ENCODE measurements at places on chromosomes 1 and 21. TPM values are rescaled to one million over a fixed set of nuclear protein-coding genes. Genes with fewer than 3 reads are reported as not detected.
A peak's percentile ranks its signal among the peaks of the same experiment; 100 is the strongest.

Gene DISP3
- total RNA-seq: 0.34 TPM

Gene CCDC17
- 2.4 TPM for total RNA-seq

Gene RNU1-4
- total RNA-seq: 1,626 TPM

Gene CALML6
- total RNA-seq: 0.29 TPM

Gene OPRD1
- total RNA-seq: not detected

Gene OR2T2
- total RNA-seq: not detected

Gene S100B
- 3.0 TPM for total RNA-seq

Gene PARP1
- total RNA-seq: 75.8 TPM

Gene GSTM2
- 104 TPM for total RNA-seq

Gene RNU1-2
- 1,626 TPM for total RNA-seq

Gene NCF2
- total RNA-seq: 3.8 TPM

Gene NEXN
- total RNA-seq: 22.9 TPM

Gene CFAP74
- 0.83 TPM for total RNA-seq

Gene B3GALT5
- total RNA-seq: 21.9 TPM

Gene CD48
- total RNA-seq: 6.0 TPM

GRCh38 chr1:168000656-168001055 is 63.8 kb upstream of the MPC2 start:
- DNase-seq: no peak

- DNase-seq: no peak
These were observed 32.0 kb upstream of the GBP5 start for GRCh38 chr1:89304572-89305230.

GRCh38 chr1:29892247-29892646 is 655.9 kb downstream of the PTPRU start:
- DNase-seq: no peak

GRCh38 chr1:220809187-220809550 is 22.5 kb downstream of the MTARC1 start:
- DNase-seq: no peak

GRCh38 chr1:63877816-63878215 is 104.0 kb downstream of the ROR1 start:
- no peak for DNase-seq

DNA sequence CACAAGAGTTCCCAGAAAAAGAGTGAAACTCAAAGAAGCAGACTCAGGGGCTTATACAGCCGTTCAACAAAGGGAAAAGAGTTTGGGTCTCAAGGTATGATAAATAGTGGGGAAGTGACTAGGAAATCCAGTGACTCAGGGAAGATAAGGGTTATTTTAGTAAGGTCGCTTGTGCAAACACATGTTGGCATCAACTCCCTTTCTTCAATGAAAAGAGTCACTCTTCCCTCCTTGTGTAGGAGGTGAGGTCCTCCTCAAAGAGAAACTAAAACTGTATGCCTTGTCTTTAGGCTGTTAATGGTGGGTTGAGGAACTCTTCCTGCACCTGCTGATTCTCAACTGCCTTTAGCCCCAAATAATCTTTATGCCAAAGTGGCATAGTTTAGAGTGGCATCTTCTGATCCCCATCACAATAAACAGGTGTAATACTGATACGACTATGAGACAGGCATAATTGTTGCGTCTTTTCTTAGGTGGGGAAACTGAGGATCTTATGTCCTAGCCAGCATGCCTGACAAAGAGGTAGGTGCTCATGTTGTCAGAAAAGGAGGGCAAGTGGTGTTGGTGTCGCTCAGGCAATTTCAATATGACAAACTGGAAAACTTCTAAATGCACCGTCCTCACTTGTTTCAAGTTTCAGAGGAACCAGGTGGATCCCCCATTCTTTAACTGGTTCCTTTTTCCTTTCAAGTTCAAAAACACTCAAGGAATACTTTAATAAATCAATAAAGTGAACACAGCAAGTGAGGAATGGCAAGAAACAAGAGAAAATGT is 294.1 kb upstream of the RUNX1 start:
- no peak for DNase-seq

DNA sequence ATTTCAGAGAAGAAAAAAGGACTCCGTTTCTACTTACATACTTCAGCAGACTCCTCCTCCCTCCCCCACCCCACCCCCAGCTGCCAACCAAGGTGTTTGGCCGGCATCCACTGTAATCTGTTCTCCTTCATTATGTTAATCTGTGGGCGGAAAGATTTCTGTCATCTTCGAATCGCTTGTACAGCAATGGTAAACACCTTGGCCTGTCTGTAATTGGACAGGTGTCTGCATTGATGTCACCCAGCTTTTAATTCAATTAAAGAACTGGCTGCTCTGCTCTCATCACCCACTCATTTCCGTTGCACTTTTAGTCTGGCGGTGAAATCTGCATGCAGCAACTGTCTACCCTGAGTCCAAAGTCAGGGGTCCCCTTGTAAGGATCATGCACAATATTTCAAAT is 368.6 kb downstream of the USH2A start:
- DNase-seq: no peak

DNA sequence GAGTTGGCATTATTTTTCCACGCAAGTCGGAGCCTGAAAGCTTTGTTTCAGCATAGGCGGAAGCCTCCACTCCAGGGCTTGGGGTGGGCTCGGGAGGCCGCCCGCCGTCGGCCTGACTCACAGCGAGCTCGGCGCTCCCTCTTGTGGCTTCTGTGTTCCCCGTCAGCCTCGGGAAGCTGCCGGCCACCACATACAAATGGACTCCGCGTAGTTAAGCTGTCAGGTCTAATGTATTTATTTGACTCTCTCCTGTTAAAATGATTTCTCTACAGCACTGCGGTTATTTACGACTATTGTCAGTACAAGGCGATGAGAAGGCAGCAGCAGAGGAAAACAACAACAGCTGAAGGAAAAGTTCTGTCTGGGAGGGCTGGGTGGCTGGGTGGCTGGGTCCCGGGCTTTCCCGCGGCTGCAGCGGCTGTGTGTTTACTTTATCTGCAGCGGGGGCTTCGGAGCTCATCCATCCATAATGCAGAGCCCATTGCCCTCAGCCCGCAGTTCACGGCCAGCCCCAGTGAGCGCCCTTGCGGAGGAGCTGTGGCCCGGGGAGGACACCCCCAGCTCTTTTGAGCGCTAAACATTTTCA is 375.7 kb upstream of the CAMK1G start:
- peak; percentile 66 for DNase-seq

GRCh38 chr1:184116287-184116686 is 64.8 kb downstream of the TSEN15 start:
- no peak for DNase-seq

DNA sequence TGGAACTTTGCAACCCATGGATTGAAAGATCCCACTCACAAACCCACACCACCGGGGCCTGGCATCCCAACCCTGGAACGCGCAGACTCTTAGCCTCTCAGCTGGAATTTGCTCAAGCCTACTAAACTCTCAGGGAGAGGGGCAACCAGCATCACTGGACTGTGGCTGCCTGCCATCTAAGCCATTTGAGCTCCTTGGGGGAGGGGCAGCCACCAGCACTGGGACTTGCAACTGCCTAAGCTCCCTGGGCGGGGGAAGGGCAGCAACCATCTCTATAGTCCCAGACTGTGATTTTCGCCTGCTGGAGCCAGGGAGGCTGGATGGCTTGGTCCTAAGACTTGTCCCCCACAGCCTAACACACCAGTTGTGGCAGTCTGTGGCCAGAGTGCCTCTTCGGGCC is 122.3 kb downstream of the SNX7 start:
- DNase-seq: no peak

- no peak for DNase-seq
These were observed 2.3 kb upstream of the USP16 start for GRCh38 chr21:29022166-29022565.

DNA sequence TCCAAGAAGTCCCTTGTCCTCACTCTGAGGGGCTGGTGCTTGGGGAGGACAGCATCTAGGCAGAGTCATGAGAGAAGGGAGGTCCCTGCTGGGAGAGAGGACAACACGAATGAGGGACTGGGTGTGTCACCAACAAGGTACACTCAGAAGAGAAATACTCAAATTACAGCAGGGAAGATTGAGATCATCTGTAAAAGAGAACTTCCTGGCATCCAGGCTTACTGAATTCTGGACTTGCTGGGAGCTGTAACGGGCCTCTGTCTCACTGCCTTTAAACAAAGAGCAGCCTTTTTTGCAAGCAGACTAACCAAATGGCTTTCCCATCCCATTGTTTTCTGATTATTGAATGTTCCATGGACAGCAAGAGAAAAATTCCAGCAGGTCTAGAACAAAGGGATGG is 195.7 kb upstream of the RAB4A start:
- no peak for DNase-seq

DNA sequence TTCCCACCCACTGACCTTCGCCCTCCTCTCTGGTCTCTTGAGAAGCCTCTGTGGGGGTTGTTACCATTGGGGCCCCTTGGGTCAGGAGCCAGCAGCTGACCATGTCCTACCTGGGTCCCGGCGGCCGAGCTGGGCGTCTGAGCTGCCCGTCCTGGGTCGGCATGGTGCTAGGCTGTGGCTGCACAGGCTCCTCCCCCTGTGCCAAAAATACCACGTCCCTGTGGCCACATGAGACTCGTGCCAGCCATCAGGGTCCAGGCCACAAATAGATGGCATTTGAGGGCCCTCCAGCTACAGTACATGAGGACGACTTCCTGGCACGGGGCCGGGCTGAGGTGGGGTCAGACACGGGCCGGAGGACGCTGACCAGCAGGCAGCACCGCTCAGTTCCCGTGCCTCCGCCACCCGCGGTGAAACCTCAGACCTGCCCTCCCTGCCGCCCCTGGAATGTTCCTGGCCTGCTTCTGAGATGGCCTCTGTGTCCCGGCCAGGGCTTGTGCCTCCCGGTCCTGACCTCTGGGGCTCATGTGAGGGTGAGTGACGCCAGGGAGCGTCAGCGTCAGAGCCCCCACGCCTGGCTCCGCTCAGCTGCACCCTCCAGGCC is at the start of gene PERM1:
TSS of gene PERM1 (minus strand) at position 139 of the 604 bp plus-strand sequence. CDS start 1,064 bp downstream, outside the sequence.
- no peak for DNase-seq

DNA sequence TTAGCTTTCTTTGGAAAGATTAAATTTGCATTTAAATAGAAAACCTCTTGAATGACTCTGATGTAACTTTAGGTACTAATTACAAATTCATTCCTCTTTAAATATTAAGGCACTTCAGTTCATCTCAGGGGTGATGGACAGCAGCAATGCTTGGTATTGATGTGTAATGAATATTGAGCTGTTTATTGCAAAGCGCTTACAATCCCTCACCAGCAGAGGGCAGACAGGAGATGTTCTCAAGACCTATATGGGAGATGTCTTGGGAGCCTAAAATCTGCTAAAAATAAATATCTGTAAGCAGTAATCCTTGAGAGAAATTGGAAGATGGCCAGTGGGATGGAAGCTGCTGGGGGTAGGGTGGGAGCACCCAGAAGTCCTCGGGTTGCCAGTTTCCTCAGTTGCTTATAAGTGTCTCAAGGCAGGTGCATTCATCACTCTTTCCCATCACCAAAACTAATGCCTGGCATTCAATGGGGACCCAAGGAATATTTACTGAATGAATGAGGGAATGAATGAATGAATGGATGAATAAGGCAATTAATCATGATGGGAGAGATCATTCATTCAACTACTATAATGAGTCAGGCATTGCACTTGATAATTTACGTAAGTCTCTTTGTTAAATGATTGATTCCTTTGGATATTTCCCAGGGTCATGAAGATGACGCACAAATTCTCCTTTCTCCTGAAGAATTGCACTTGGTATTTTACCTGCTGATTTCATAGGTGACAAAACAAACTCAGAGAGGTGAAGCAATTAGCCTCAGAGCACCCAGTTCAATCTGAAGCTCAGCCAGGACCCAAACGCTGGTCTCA is 2.3 kb downstream of the KLHDC8A start:
- DNase-seq: peak; percentile 58

DNA sequence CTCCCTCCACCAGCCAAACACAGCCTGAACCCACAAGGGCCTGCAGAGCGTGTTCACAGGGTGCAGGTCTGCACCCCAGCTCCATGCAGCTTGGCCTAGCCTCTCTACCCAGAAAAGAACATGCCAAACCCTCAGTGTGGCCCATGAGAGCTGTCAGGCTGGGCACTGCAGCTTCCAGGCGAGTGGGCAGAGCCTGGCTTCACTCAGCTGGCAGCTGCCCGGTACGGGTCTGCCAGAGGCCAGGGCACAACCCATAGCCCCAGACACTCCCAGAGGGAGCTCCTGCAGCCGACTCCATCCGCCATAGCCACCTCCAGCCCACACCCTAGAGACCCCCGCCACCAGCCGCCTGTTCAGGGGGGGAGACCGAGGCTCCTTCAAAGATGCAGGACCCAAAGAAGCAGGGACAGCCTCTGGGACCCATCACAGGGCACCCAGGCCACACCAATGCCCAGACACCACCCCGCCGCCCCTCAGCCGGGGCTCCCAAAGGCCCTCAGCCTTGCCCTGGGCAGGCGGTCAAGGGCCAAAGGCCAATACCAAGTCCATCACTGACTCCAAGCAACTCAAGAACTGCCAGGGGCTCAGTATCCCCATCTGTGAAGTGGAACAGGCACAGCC is 42.4 kb downstream of the MEGF6 start:
- DNase-seq: no peak

- DNase-seq: no peak
These were observed 602.2 kb upstream of the ADAMTS5 start for GRCh38 chr21:27569091-27569490.

DNA sequence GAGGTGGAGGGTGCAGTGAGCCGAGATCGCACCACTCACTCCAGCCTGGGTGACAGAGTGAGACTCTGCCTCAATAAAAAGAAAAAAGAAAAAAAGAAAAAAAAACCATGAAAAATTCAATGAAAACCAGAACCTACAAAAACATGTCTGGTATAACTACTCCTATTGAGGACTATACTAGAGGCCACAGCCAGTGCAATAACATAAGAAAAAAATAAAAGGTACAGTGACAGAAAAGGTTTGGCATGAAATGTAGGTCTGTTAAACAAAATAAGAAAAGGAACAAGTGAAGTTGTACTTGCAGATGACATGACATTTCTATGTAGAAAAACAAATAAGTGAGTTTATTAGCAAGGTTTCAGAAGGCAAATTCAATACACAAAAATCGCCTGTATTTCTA is 8.2 kb downstream of the NADK start:
- no peak for DNase-seq

GRCh38 chr1:8434101-8434500 is 116.2 kb downstream of the SLC45A1 start:
- no peak for DNase-seq

GRCh38 chr1:119373465-119373864 is 4.9 kb downstream of the HAO2 start:
- DNase-seq: no peak

- DNase-seq: no peak
These were observed 35.0 kb upstream of the TMEM61 start for GRCh38 chr1:54945393-54945936.

- DNase-seq: no peak
These were observed 9.1 kb upstream of the FOXE3 start for GRCh38 chr1:47406966-47407365.

- no peak for DNase-seq
These were observed 152.7 kb downstream of the CASZ1 start for GRCh38 chr1:10643607-10644306.

DNA sequence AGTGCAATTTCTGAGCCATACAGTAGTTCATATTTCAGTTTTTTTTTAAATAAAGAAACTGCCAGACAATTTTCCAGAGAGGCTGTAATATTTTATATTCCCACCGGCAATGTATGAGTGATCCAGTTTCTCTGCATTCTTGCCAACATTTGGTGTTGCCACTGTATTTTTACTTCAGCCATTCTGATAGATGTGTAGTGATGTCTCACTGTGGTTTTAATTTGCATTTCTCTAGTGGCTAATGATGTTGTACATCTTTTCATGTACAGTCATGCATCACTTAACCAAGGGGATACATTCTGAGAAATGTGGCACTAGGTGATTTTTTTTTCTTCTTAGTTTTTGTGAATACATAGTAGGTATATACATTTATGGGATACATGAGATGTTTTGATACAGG is 99.6 kb downstream of the CENPF start:
- no peak for DNase-seq

GRCh38 chr21:45935628-45936027 is 45.9 kb upstream of the COL6A1 start:
- no peak for DNase-seq

- DNase-seq: no peak
These were observed 30.4 kb upstream of the PDE4B start for GRCh38 chr1:65762081-65762862.
